ENCODE measurements at places on chromosomes 1 and 21. TPM values are rescaled to one million over a fixed set of nuclear protein-coding genes. Genes with fewer than 3 reads are reported as not detected.

Gene CACNA1S
- not detected for total RNA-seq

Gene CLCA4
- not detected for total RNA-seq

Gene RGS1
- total RNA-seq = not detected

Gene EFNA3
- total RNA-seq = 1.6 TPM

Gene USH2A
- total RNA-seq = not detected

Gene GPR137B
- 5.2 TPM for total RNA-seq

Gene CD34
- total RNA-seq = 51.4 TPM

Gene GPA33
- not detected for total RNA-seq

Gene HSD11B1
- not detected for total RNA-seq

Gene MAP3K7CL
- total RNA-seq = 2.9 TPM

Gene FAM72D
- 0.94 TPM for total RNA-seq

Gene MIS18A
- total RNA-seq = 9.5 TPM

Gene LYST
- 8.8 TPM for total RNA-seq

Gene TARDBP
- 101 TPM for total RNA-seq

Gene THBS3
- total RNA-seq = 13.5 TPM

Gene AKR7A3
- 0.28 TPM for total RNA-seq

Gene SLAMF8
- total RNA-seq = not detected

Gene ANKRD34A
- 0.28 TPM for total RNA-seq

Gene PRMT2
- total RNA-seq = 168 TPM

Gene MEGF6
- total RNA-seq = 29.1 TPM

Gene MMP23B
- total RNA-seq = 1.1 TPM

Gene LRRC53
- not detected for total RNA-seq

Gene PKP1
- not detected for total RNA-seq

Gene ITGB2
- total RNA-seq = under 0.01 TPM
